ENCODE measurements at places on chromosomes 5 and 9.
A peak's percentile ranks its signal among the peaks of the same experiment; 100 is the strongest.

- DNase-seq = no peak
Measured at GRCh38 chr5:2300421-2300820, 417.7 kb upstream of the IRX4 start.

DNA sequence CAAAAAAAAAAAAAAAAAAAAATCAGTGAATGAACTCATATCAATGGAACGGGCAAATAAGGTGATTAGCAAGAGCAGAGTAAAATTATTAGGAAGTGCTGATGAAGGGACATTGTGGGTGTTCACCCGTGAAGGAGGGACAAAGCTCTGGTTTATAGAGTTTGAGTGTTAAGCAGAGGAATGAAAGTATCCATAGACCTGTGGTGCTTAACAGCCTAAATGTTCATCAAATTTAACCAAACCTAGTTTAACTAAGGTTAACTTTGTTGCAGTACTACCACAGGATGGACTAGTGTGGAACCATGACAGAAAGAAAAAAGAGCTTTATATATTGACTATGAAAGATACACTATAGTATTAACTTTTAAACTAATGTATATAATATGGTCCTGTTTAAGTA is 44.1 kb upstream of the TNFAIP8 start:
- no peak for DNase-seq

- no peak for DNase-seq
Measured at GRCh38 chr5:103451261-103451660, 111.3 kb downstream of the NUDT12 start.

DNA sequence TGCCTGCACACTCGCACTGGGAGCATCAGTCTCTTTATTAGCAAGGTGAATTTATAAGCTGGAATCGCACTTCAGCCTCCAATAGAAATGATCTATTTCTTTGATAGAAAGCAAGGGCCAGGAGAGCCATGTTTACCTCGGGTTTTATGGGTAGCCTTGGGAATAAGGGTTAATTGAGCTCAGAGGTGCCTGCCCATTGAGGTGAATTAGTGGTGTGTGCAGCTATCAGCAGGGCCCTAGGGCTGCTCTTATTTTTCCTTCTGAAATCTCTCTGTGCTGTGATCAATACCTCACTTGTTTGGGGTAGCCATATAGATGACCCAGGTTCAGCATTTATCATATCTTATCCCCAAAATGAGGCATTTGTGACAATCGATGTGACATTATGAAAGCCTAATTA is 297.8 kb downstream of the EBF1 start:
- no peak for DNase-seq

DNA sequence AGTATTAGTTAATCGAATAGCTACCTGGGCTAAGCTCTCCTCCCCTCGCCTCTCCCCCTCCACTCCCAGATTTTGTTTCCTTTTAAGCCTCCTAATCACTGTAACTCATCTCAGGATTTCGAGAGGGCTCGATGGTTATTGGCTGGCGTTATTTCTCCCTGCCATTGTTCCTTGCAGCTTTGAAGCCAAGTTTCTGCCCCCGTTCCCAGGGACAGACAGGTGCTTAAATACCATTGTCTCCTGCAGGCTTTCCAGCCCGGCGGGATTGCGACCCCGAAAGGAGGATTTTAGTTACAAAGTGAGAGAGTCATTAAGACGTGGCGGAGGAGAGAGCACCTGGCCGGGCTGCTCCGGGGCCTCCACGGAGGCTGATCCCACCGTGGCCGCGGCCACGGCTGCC is 46.2 kb downstream of the ASS1 start:
- no peak for DNase-seq

GRCh38 chr9:2489838-2490314 is 131.7 kb upstream of the VLDLR start:
- no peak for DNase-seq

- DNase-seq = no peak
Measured at GRCh38 chr5:127601111-127601510, 47.8 kb upstream of the CTXN3 start.

DNA sequence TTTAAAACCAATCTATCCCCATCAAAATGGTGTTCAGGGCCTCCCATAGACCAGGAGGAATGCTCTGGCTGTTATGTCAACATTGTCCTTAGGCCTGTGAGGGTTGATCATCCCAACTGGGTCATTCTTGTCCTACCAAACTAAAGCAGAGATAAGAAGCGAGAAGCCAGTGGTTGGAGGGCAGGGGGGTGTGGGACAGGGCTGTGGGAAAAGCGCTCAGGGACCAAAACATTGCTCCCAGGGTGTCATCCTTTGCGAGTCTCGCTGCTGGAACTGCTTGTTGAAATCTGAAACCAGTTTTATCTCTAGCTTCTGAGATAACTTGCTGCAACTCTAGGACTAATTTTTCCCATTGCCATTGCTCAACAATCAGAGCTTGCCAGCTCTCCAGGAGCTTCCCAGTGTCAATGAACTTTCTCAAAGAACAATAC is 48.1 kb downstream of the SPATA31C2 start:
- DNase-seq = no peak

GRCh38 chr5:14450018-14450524 is 131.5 kb upstream of the OTULINL start:
- DNase-seq = peak; percentile 42

GRCh38 chr9:107174441-107174840 is 108.6 kb upstream of the RAD23B start:
- peak; percentile 48 for DNase-seq

- DNase-seq = no peak
Measured at GRCh38 chr5:159105145-159106053, 5.7 kb upstream of the EBF1 start.

GRCh38 chr5:141618030-141618803 is 583 bp downstream of the DIAPH1 start:
- peak; percentile 64 for DNase-seq

- peak; percentile 25 for DNase-seq
Measured at GRCh38 chr9:91285729-91286353, 75.9 kb downstream of the AUH start.

DNA sequence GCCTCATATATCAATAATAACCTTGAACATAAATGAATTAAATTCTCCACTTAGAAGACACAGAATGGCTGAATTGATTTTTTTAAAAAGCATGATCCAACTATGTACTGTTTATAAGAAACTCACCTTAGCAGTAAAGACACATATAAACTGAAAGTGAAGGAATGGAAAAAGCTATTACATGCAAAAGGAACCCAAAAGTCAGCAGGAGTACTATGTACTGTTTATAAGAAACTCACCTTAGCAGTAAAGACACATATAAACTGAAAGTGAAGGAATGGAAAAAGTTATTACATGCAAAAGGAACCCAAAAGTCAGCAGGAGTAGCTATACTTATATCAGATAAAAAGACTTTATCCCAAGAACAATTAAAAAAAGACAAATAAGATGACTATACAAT is 204.8 kb downstream of the TMEM161B start:
- no peak for DNase-seq

All from activated CD4-positive, alpha-beta T cell treated with anti-CD3 and anti-CD28 coated beads, Interleukin-2, Interleukin-4, amounts not matched to agents 100 ng/mL and 50 ng/mL, durations not matched to agents 16 hours and 8 hours (primary cell).